ENCODE measurements at places on chromosomes 16 and 17. TPM values are rescaled to one million over a fixed set of nuclear protein-coding genes. Genes with fewer than 3 reads are reported as not detected.

Gene USH1G
- total RNA-seq: 0.13 TPM

Gene PPY
- total RNA-seq: not detected

Gene PHOSPHO1
- 67.9 TPM for total RNA-seq

Gene RFFL
- total RNA-seq: 14.3 TPM

Gene CIBAR2
- 1.8 TPM for total RNA-seq

Gene RNF40
- total RNA-seq: 85.9 TPM

Gene MLKL
- 0.22 TPM for total RNA-seq

Gene MRPL58
- 52.5 TPM for total RNA-seq

Gene KRT28
- total RNA-seq: not detected

Gene KRTAP3-1
- total RNA-seq: not detected

Gene NOD2
- 0.42 TPM for total RNA-seq

Gene MT1M
- total RNA-seq: 1.0 TPM

Gene RPRML
- not detected for total RNA-seq

Gene TMEM235
- not detected for total RNA-seq

Gene CDRT15
- total RNA-seq: 1.2 TPM

Gene DNAI2
- not detected for total RNA-seq

Gene MYH2
- 0.05 TPM for total RNA-seq

Gene TMEM98
- total RNA-seq: 21.9 TPM

Gene SOST
- total RNA-seq: not detected

Gene SLC26A11
- total RNA-seq: 10.2 TPM

Gene MYO15B
- 2.9 TPM for total RNA-seq

Gene MGAT5B
- 0.59 TPM for total RNA-seq

Gene BCAR1
- total RNA-seq: 22.1 TPM

Gene KCNAB3
- 5.4 TPM for total RNA-seq

Gene WDR81
- 25.0 TPM for total RNA-seq

Gene MEOX1
- 0.56 TPM for total RNA-seq

Gene NLRC3
- 0.62 TPM for total RNA-seq

Gene RAB26
- total RNA-seq: 6.6 TPM

Gene ASGR1
- 14.5 TPM for total RNA-seq

Gene ELMO3
- total RNA-seq: 0.22 TPM

Gene CMTM1
- 3.9 TPM for total RNA-seq

Gene CCL17
- total RNA-seq: not detected

Gene TBX2
- 1.6 TPM for total RNA-seq

Gene SEPTIN1
- total RNA-seq: 6.5 TPM

Gene KRTAP2-3
- not detected for total RNA-seq

Gene FAM117A
- total RNA-seq: 17.8 TPM

Gene NKD1
- 20.0 TPM for total RNA-seq

Gene GPRC5B
- total RNA-seq: 37.0 TPM

Gene MT2A
- total RNA-seq: 313 TPM

Gene SERPINF2
- 0.09 TPM for total RNA-seq

Gene CCDC40
- 23.0 TPM for total RNA-seq

Data from motor neuron (in vitro differentiated cells).